AG10803 (cell line): ENCODE measurements at places on chromosomes 2 and 18.

DNA sequence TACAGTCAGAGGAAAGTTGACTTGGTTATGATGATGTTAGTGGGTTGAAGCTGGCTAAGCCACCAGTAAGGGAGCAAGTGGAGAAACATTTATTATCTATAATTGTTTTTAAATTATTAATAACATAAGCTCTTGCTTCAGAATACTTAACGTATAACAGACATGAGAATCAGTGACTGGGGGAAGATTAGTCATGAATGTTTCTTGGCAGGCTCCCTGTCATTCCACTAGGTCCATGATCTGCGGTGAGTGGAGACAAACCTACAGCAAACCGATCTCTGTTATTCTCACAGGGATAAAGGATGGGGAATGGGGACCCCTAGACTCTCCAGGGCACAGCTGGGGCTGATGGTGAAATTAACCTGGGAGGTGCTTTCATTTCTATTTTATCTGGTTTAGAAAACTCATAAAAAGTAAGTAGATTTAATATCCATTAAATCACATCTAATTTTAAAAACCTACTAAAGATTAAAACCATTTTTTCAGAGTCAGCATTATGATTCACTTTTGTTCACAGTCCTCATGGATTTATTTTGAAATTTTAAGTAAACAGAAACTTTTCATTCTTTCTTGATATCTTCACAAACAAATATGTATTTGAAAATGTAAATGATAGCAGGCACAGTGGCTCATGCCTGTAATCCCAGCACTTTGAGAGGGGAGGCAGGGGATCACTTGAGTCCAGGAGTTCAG, 420.3 kb downstream of the PTPRM start:
- peak; percentile 79 for DNase-seq

DNA sequence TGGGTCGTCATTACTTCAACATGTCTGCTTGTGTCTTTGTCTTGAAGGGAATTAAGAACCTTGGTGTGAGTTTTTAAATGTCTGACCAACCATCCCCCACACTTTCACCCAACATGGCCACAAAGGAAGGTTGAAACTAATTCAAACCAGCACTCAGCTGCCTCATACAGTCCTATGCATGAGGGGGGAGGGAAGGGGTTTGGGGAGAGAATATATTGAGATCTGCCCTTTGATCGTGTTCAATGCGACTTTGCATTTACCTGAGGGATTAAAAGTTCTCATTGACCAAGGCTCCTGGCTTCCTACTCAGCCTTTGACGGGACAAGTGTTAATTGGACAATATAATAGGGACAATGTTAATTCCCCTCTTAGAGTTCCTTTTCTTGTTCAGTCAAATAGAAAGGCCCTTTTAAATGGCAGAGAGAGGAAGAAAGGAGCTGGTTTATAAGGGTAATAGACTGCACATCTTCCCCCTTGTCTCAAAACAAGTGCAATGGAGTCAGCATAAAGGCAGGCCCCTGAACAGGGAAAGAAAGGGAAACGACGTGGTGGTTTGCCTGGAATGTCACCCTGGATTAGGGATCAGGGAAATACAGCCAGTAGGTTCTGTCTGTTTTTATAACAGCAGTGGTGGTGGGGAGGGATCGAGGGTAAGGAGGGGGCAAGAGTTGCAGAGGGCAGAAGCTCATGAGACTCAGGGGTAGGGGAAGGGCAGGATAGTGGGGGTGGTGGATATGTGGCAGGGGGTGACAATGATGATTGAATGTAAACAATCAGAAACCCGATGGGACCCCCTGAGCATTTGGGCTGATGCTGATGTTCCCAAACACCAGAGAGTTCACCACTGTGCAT, 198.7 kb downstream of the MYCN start:
- no peak for DNase-seq

DNA sequence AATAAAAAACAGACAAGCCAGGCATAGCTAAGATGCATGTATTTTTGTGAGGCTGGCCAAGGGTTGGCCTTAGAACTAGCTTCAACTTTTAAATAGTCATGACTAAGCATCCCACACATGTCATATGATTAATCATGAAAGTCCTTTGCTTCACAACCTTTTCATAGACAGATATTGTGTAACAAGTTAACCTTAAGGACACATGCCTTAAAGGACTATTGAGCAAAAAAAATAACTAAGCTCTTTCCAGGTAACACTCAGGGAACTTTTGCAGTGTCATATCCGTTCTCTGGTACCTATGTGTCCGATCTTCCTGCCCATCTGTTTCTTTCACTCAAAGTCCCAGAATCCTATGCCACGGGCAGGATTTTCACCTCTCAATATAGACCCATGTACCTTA, 498.4 kb downstream of the STK39 start:
- no peak for DNase-seq

DNA sequence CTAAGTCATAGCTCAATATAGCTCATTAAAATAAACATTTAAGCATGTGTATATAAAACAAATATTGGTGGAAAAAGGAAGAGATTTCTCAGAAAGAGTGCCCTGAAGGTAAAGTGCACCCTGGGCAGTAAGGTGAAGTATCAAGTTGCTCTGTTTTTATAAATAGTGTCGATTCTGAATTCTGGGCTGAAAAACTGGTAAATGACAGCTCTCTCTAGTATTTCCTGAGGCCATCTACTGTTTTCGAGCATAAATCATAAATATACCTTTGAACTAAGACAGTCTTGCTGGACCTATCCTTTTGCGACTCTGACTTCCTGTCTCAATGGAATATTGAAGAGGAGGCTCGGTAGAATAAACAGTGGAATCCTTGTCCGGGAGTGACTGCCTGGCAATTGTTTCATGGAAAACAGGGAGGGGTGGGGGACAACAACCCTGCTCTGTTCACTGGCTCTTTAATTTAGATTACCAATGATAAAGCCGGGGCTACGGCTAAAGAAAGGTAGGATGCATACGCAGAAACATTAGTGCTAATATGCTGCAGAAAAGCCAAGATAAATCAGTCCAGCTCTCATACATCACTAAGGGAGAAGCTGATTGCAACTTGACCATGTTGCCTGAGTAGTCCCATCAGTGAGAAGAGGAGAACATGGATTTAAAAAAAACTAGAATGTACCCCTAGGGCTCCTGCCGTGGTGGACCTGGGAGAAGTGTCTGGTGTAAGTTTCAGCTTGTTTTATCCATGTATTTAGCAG, 124.1 kb downstream of the RAPGEF4 start:
- no peak for DNase-seq

- no peak for DNase-seq
Measured at GRCh38 chr2:3422161-3422779, 42.8 kb downstream of the TRAPPC12 start.

GRCh38 chr2:190666895-190667294, 18.0 kb downstream of the NAB1 start:
- no peak for DNase-seq

GRCh38 chr2:7014174-7014640, 97.0 kb downstream of the RNF144A start:
- DNase-seq = peak; percentile 61

DNA sequence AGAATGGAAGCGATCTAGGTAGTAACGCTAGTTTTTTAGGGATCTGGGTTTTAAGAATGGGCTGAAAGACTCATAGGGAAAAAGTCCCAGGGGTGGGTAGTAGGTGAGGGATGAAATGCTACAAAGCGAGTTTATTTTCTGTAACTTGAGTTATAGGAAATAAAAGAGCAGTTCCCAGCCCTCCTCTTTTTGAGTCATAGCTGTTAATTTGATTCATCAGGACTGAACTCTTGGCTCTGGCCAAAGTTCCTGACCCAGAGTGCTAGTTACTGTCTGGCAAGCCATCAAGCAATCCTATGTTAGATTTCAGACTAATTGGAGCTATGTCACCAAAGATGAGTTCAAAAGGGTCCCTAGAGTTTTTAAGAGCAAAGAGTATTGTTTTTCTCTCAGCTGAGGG, 17.4 kb upstream of the NOSTRIN start:
- no peak for DNase-seq

DNA sequence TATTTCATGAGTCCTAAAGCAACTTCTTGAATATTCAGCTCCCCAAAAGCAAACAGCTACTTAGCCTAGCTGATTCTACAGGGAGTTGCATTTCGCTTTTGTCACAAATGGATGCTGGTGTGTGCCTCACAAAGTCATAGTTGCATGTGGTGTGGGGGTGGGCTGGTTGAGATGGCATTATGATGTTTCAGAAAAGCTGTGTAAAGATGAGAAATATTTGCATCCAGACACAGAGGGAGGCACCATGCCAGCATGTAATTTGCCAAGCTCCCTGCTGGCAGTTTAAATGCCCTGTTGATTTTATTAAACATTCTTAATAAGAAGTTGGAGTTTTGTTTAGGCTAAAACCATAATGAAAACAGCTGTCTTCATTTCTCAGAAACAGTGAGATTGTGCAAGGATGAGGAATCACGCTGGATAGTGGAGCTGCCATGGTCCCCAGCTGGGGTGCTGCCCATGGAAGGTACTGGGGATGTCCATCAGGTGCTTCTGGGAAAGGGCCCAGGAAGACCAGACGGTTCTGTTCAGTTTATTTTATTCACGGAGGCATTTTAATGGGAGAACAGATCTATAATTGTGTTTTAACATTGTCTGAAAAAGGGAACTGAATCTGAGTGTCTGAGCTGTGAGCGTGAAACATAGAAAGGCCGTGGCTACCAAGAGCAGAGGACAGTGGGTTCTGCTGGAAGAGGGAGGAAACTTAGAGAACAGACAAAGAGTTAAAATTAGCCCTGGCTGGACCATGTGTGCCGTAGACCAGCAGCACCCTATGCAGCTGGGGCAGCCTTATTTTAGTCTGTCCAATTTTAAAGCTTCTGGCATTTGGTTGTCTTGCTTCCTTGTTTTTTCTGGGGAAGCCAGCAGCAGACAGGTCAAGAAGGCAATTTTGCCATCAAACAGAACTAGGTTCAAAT, 177.1 kb downstream of the FAM210A start:
- DNase-seq = no peak

GRCh38 chr2:195818106-195818505, 161.1 kb downstream of the SLC39A10 start:
- DNase-seq = no peak

DNA sequence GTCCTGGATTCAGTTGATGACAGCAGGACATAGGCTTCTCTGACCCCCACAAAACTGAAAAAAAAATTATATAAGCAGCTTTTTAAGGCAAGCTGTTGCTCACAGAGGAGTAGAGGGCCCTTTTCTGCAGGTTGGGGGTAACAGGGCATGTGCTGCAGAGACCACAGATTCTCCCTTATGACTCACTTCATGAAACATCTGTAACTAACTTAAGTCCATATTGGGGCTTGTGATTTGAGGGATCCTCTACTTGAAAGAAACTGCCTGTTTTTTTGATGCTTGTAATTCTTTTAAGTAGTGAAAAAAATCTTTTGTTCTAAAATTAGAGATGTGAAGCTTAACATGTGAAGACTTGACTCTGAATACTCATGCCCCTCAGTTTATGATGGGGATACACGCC, 33.4 kb downstream of the XRCC5 start:
- DNase-seq = peak; percentile 84

GRCh38 chr2:223221139-223221835, 169.3 kb downstream of the KCNE4 start:
- DNase-seq = no peak
